C1 segment of cervical spinal cord (tissue), 14 donors: ENCODE measurements at places on chromosomes 12 and 14.

DNA sequence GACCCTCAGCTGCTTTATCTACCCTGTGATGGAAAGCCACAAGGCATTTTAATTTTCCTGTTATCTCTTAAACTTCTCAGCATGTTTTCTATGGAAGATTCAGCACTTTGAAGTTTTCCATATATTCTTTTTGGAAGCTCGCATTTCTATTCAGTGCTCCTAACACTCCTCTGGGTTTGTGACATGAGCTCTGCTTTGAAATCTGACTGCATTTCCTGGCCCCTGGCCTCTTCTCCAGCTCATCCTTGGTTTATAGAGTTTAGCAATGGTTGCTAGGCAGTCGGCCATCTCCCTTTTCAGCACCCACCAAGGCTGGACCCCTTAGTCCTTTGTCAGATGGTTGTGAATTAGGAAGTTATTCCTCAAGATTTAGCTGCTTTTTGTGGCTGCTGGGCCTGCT is 150.6 kb downstream of the KCNA5 start:
- no peak for DNase-seq

GRCh38 chr14:39884091-39884490 is 451.9 kb upstream of the FBXO33 start:
- DNase-seq, result no peak

- no peak for DNase-seq
Observed at GRCh38 chr14:26370115-26370514, 227.7 kb downstream of the NOVA1 start.

DNA sequence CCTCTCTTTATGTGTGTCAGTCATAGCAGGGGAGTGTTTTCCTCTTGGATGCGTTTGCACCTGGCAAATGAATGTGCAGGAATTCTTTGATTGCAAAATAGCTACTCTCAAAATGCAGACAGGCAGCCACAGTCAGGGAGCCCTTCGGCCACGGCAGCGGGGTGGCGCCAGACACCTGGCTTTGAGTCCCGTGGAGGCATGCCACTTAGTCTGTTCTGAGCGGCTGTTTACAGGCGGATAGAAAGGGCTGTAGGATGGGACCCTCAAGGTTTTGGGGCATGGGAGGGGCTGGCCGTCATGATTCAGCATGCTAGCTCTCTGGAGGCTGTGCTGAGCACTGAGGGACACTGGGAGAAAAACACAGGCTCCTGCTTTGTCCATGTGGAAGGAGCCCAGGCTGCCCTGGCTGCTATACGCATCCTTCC is 117.1 kb downstream of the SLC25A47 start:
- DNase-seq, result no peak

GRCh38 chr12:132427999-132428935 is 61.7 kb upstream of the FBRSL1 start:
- no peak for DNase-seq
